ENCODE measurements at places on chromosomes 2 and 18.
A peak's percentile ranks its signal among the peaks of the same experiment; 100 is the strongest.

DNA sequence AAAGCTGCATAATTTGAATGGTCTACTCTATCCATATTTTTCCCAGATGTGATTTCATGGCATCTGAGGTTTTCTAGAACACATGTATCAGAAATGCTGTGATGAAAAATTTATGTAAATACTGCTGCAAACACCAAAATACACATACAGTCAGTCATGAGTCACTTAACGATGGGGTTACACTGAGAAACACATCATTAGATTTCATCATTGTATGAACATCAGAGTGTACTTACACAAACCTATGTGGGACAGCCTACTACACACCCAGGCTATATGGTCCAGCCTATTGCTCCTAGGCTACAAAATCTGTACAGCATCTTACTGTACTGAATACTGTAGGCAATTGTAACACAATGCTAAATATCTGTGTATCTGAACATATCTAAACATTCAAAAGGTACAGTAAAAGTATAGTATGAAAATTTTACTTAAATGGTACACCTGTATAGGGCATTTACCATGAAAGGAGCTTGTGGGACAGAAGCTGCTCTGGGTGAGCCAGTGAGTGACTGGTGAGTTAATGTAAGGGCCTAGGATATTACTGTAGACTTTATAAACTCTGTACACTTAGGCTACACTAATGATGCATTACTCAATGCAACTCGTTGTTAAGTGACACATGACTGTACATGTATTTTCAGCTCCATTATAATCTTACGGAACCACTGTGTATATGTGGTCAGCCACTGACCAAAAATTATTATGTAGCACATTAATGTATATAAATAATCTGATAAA lies 33.5 kb downstream of the PNO1 start:
- DNase-seq, result no peak

DNA sequence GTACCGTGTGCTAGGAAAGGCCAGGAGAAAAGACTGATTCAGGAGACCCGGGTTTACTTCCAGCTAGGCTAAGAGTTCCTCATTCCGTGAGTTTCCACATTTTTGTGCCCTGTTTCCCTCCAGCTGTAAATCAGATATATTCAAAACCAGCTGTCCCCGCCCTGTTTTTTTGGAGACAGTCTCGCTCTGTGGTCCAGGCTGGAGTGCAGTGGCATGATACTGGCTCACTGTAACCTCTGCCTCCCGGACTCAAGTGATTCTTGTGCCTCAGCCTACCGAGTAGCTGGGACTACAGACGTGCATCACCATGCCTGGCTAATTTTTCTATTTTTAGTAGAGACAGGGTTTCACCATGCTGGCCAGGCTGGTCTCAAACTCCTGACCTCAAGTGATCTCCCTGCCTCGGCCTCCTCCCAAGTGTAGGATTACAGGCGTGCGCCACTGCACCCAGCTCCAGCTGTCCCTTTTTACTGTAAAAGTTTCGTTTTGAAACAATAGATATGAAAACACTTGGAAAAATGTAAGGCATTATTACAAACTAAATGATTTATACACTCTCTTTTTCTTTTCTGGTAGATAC lies 112.8 kb upstream of the SEC11C start:
- DNase-seq, result no peak

DNA sequence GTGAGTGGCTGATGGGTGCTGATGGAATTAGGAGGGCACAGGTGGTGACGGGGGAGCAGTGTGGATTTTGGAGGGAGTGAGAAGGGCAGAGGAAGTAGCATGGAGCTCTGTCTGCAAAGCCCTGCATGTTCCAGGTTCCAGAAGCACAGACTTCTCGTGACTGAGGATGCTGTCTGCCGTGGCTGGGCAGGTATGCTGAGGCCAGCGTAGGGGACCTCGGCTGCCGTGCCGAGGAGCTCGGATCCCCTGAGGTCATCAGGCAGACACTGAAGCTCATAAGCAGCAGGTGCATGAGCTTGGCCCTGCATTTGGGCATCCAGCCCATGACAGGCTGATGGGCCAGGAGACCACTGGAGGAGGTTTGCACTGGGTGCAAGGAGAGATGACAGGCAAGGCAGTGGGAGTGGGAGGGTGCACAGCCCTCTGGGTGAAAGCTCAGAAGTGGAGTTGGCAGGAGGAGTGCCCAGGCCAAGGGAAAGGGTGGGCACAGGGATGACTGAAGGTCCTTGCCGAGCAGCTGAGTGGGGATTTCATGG lies 215.3 kb downstream of the SH3RF3 start:
- no peak for DNase-seq

- DNase-seq, result no peak
Observed at GRCh38 chr2:136858656-136859055, 93.3 kb downstream of the THSD7B start.

DNA sequence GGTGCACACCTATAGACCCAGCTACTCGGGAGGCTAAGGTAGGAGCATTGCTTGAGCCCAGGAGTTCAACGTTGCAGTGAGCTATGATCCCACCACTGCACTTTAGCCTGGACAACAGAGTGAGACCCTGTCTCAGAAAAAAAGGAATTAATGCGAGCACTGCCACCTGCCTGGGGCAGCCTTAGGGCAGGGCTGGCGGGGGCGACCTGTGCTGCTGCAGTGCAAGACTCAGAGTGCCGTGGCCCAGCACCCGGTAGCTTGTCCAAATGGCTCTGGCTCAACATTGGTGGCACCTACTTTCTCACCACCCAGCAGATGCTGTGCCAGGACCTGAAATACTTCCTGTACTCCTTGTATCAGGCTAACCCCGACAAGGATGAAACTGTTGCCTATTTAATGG lies 30.2 kb downstream of the STK25 start:
- no peak for DNase-seq

- no peak for DNase-seq
Observed at GRCh38 chr2:237790353-237790752, 8.2 kb upstream of the RBM44 start.

DNA sequence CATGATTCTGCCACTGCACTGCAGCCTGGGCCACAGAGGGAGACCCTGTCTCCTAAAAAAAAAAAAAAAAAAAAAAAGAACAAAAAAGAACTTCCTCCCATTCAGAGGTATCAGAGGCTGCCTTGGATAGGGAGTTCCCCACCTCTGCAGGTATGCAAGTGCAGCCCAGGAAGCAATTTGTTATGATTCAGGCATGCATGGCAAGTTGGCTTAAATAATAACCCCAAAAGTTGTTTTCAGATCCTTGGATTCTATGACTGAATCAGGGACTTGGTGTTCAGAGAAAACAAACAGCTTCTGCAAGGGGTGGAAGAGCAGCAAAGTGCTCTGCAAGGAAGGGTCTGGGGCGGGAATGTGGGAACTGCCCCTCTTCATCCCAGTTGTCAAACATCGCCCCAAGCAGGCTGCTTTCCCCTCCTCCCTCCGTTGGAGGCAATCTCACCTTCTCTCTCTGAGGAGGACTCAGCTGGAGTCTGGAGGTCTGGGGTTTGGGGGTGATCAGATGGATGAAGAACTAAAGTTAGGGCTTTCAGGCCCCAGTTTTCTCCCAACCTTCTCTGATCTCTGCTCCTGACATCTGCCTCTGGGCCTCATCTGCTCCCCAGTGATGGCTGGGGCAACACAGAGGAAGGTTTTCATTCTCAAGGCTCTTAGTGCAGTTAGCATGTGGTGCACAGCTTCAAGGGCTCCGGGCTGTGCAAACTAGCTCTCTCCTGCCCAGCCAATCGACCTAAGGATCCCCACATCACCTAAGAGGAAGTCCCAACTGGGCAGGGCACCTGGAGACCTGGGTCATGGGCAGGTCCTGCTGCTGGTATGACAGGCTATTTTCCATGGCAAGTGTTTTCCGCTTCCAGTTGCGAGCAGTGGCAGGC lies 3.5 kb upstream of the GDF7 start:
- DNase-seq, result no peak

DNA sequence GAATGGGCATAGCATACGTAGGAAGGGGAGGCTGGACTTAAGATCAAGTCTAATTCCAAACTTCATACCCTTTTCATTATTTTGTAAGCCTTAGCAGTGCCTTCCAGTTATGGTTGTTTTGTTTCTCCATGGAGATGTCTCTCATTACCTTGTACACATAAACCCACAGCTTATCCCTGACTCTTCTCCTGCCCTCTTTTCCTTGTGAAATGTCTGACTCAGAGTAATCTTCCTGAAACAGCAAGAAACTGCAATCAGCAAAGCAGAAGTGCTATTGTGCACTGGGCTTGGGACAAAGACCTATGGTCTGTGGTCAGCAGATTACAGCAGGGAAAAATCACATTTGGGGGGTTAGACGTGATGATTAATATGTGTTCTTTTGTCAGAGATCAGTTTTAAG lies 176.7 kb downstream of the IKZF2 start:
- peak; percentile 82 for DNase-seq

- DNase-seq, result peak; percentile 51
Observed at GRCh38 chr2:148814143-148814859, 60.7 kb upstream of the KIF5C start.

DNA sequence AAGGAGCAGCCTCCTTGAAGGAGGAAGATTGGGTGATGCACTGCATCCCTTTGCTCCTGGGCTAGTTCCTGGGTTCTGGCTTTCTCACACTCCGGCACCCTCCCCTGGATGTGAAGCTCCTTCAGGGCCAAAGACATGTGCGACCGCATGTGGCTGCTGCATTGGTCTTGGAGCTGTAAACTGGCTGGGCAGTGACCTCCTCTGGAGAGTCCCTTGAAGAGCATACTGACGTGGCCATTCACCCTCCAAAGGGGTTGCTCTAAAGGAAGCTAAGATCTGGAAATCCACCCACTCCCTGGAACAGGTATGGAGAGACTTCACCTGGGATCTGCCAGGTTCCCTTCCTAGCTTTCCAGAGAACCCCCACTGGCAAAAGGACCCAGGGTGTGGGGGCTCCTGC lies 62.1 kb downstream of the TMEM17 start:
- no peak for DNase-seq

GRCh38 chr18:48927286-48928080 lies 23.3 kb downstream of the SMAD7 start:
- no peak for DNase-seq

DNA sequence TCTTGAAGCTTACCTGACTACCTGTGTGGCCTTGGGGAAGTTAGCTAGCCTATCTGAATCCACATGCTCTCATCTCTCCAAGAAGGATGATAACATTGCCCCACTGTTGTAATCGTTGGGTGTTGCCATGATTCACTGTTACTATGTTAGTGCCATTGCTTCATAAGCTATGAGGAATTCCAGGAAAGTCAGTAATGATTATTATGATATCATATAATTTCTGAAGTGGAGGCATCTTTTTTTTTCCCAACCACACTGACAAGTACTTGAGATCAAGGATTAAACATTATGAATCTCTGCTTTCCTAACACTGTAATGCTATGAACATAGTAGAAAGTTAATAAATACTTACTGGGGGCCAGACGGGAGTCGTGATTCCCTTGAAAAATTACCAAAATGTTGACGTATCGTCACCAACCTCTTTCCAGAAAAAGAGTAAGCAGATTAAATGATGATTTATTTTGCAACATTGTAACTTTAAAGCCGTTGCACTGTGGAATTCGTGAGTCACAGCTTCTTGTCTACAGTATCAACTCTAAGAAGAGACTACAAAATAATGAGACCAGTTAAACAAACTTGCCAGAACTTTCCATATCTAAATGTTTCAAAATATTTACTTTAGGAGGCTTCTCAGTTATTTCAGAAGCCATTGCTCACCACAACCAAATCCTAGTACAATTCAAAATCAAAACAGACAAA lies 459.9 kb downstream of the PIK3C3 start:
- no peak for DNase-seq

DNA sequence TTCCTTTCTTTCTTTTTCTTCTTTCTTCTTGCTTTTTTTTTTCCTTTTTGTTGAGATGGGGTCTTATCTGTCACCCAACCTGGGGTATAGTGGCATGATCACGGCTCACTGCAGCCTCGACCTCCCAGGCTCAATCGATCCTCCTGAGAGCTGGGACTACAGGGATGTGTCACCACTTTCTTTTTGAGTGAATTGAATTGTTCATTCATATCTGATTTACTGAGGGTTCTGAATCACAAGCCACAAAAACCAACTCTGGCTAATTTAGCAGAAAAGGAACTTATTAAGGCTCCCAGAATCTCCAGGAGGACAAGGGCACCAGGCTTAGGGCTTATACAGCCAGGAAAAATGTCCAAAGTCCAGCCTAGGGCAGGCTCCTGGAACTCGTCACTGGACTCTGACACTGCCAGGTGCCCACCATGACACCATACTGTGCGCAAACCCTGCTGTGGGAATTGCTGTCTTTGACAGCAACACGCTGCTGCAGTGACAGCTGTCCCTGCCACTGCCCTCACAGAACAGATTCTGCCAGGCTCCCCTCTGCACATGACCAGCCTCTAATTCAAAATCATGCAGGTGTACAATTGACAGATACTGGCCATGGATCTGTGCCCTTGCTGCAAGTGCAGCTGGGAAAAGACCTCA lies 42.9 kb upstream of the EML6 start:
- DNase-seq, result no peak

DNA sequence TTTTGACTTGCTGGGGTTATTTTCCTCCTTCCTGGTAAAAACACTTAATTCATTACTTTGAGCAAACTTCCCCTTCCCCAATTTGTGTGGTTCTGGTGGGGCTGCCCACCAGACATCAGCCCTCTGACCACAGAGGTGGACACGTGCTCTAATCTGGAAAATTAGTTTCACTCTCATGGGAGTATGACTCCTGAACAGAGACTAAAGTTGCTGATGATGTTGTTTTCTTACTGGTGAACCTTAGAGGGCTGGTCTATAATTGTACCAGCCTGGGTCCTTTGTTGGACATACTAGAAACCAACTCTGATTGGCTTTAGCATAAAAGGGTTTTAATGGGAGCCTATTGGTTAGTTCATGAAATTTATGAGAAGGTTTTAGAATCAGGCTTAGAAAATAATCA lies 54.1 kb upstream of the ACYP2 start:
- no peak for DNase-seq

- no peak for DNase-seq
Observed at GRCh38 chr2:111113838-111114237, 6.9 kb upstream of the BCL2L11 start.

DNA sequence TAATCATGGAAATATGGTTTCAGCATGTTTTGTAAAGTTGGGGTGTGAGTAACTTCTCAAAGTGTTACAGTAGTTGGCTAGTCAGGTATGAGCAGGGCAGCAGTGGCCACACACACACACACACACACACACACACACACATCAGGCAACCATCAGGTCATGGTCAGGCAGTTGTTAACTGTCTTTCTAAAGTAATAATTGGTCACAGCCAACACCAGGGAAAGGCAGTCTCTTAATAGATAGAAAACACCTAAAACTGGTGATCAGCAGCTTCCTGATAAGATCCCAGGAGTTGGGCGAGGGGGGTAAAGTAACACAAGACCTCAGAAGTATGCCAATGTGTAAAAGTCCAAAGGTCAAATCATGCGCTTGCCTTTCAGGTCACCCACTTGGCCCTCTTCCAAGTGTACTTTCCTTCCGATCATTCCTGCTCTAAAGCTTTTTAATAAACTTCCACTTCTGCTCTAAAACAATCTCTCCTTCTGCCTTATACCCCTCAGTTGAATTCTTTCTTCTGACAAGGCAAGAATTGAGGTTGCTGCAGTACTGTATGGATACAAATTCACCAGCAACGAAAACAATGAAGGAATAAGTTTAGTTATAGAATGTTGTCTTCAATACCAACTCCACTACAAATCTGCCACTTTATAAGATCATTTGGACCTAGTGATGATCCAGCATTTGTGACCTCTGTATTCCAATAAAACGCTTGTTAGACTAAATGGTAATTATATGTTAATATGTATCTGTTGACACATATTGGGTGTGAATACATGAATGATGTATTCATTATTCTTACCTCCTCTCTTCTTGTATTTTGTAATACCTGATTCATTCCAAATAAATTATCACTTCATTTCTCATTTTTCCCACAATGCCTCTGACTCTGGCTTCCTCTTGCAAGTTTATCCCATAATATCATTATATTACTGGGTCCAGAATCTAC lies 254.3 kb downstream of the METTL4 start:
- DNase-seq, result no peak

- DNase-seq, result no peak
Observed at GRCh38 chr18:79548077-79548450, 131.5 kb upstream of the CTDP1 start.
